ENCODE measurements at places on chromosomes 12 and 14.
A peak's percentile ranks its signal among the peaks of the same experiment; 100 is the strongest.

GRCh38 chr12:78086553-78087362, 256.1 kb downstream of the NAV3 start:
- DNase-seq = no peak

GRCh38 chr12:58918469-58918844, 1.8 kb downstream of the LRIG3 start:
- no peak for DNase-seq

DNA sequence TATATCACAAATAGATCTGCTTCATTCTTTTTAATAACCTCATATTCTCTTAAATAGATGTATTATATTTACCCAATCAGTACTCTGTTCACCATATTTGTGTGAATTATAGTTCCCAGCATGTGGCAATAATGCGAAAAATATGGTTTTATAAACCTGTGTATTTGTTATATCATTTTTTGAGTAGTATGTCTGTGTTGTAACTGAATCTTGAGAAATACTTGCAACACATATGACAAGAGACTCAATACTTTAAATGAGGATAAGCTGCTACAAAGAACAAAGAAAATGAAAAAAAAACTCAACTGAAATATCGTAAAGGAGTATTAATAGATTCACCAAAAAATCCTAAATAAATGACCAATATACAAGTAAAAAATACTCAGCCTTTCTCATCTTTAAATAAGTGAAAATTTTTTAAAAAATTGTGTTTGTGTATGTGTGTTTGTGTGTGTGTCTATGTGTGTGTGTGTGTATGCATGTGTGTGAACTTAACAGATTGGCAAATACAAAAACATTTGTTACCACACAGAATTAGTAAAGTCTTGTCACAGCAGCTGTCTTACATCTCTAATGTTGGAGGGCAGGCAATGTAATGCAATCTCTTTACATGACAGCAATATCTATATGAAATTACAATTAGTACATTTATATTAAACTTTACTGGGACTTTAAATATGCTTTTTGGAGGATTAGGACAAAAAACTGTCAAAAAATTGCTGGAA, 441.9 kb upstream of the MGAT4C start:
- no peak for DNase-seq

GRCh38 chr14:46734286-46734685, 82.7 kb upstream of the RPL10L start:
- DNase-seq = no peak

DNA sequence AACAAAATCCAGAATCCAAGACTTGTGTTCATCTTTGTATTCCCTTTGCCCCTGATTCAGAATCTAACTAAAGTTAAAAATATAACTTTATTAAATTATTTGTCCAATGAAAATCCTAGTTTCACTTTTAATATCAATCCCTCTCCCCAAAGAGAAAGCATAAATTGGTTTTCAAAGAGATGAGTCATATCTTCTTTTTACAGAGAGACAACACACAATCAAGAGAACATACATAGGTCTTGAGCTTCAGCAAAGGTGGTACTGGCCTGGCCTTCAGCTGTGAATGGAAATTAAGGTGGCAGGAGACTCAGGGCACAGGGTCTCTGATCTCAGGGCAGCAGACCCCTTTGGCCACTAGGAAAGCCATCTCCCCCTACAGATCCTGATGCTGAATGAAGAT, 4.3 kb upstream of the ASCL1 start:
- no peak for DNase-seq

DNA sequence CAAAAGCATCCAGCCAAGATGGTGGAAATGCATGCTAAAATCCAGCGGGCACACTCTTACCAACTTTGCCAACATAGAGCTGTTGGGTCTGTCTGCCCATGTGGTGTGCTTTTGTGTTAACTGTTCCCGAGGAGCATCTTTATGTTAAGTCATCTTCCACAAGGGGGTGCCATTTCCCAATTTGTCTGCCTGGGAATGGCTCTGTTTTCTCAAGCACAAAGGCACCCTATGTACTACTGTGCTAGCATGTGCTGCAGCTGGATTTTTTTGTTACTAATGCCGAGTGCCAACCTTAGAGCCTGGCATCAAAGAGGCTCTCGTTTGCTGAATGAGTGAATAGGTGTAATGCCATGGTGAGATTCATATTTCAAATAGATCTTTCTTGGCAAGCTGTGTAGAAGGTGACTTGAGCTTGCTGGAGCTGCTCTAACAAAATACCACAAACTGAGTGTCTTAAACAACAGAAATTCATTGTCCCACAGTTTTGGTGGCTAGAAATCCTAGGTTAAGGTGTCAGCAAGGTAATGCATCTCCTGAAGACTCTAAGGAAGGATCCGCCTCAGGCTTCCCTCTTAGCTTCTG, 74.3 kb downstream of the TRHDE start:
- peak; percentile 39 for DNase-seq

DNA sequence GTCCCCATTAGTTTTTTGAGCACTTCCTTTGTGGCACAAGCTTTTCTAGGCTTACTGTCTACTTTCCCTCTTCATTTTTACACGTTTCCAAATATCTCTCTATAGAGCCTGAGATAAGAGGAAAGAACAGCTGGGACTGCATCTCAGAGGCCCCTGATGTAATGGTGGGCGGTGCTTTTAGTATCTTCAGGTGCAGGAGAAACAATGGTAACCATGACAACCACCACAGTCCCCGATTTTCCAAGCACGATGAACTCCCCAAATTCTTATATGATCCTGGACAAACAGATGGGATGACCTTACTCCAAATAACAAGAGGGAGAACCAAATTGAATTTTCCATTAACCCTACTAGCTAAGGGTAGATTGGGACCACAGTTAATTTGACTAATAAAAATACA, 103.3 kb downstream of the AEBP2 start:
- no peak for DNase-seq

DNA sequence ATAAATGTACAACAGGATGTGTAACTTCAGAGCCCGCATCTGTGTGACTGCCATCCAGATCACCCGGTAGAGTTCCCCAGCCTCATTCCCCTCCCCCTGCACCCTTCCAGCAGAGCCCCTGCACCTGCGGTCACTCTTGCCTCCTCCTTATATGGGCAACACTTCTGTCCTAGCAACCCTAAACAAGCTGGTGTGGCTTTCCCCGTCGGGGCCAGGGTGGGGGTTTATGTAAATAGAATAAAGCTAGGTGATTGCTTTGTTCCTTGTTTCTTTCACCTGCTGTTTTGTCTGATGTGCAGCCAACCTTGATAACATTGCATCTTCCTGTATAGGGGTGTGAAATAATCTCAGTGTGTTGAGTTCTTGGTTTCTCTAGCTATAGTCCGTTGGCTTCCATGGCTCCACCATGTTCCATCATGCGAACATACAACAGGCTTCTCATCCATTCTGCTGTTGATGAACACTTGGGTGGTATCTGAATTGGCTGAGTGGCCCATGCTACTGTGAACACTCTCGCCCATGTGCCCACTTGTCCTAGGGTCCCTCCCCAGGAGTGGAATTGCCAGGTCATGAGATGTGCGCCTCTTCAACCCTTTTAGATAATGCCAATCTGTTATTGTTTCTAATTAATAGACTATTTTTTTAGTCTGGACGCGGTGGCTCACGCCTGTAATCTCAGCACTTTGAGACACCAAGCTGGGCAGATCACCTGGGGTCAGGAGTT, 102.2 kb downstream of the KIF26A start:
- DNase-seq = no peak

- DNase-seq = no peak
Observed at GRCh38 chr14:99478128-99478527, 2.5 kb downstream of the SETD3 start.

DNA sequence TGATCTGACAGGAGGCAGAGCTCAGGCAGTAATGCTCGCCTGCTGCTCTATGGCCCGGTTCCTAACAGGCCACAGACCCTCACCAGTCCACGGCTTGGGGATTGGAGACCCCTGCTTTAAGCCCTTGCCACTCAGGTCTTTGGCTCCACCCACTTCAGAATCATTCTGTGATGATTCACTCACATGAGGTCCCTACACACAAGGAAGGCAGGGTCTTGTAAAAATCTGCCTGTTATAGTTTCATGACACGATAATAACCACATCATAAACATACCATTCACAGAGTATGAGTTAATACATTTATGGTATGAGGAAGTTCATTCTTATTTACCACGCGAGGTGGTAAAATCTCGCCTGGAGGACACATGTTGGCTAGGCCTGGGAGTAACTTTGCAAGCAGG, 29.0 kb upstream of the MAX start:
- DNase-seq = peak; percentile 66

DNA sequence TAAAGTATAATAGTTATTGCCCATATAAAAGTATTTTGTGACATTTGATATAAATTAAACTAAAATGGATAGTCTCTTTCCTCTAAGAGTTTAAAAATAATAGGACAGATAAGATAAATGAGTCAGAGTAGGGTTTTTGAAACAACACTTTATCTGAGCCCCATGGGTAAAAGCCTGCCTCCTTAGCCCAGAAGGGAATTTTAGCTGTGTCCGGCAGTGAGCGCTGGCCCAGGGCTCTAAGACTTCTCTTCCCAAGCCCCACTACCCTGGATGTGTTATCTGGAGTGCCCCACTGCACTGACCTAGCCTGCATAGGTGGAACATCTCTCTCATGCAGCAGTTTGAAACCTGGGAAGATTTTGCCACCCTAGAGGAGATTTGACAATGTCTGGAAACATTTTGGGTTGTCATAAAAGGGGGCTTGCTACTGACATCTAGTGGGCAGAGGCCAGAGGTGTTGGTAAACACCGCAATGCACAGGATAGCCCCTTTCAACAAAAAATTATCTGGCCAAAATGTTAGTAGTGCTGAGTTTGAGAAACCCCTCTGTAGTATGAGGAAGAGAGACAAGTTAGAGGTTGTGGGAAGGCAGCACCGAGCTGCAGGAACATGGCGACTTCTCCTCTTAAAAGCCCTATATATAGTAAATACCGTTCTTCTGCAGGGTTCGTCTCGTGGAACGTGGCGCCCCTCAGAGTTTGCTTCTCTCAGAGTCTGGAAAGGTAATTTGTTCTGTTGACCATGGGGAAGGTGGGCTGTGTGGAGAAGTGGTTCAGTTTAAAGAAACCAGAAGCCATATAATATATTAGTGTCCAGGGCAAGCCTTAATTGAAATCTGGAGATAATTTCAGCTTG, 29.3 kb upstream of the ATF1 start:
- DNase-seq = no peak

DNA sequence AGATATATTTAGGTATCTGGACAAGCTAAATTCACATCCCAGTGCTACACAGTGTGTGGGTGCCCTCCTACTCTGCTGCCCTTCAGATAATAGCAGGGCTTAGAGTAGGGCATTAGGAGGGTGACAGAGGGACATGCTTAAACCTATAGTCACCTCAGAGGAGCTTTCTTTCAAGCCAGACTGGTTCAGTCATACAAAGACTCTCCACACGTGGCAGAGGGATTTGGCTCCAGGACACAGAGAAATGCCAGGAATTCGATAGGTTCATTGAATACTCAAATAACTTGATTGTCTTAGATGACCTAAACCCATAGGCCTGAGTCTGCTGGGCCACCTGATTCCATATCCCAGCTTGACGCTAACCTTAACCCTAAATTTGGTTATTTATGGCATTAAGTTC, 163.5 kb downstream of the TPH2 start:
- DNase-seq = no peak

DNA sequence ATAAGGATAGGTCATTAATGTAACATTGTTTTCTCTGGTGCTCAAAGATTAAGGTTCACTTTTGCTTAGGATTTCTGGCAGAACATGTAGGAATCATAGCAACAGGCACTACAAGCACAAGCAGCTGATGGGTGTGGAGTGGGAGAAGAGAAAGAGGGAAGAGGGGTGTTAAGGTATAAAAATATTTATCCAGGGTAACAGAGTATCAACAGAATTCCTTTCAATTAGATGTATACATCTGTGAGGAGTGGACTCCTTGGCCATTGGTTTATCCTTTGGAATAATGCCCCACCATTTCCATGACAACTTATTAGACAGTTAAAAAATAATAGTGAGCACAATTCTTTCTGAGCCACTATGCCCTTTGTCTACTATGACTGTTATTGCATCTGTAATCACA, 388.3 kb upstream of the DDHD1 start:
- no peak for DNase-seq

DNA sequence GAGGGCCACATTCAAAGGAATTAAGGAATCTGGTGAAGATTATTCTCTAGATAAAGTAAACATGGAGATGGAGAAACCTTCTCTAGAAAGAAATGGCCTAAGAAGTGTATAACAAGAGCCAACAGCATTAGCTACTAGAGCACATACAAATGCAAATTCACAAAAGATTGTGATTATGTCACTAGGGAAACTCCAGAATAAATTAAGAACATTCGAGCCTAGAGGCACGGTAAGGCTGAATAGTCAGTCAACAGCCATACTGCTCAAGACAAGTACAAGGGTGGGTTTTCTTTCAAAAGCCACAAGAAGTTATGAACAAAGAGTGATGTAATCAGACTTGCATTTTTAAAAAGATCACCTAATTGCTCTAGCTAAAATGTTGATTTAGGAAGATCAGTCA, 25.4 kb downstream of the PPP4R3A start:
- no peak for DNase-seq

- no peak for DNase-seq
Observed at GRCh38 chr12:106598003-106598402, 15.2 kb downstream of the RFX4 start.

DNA sequence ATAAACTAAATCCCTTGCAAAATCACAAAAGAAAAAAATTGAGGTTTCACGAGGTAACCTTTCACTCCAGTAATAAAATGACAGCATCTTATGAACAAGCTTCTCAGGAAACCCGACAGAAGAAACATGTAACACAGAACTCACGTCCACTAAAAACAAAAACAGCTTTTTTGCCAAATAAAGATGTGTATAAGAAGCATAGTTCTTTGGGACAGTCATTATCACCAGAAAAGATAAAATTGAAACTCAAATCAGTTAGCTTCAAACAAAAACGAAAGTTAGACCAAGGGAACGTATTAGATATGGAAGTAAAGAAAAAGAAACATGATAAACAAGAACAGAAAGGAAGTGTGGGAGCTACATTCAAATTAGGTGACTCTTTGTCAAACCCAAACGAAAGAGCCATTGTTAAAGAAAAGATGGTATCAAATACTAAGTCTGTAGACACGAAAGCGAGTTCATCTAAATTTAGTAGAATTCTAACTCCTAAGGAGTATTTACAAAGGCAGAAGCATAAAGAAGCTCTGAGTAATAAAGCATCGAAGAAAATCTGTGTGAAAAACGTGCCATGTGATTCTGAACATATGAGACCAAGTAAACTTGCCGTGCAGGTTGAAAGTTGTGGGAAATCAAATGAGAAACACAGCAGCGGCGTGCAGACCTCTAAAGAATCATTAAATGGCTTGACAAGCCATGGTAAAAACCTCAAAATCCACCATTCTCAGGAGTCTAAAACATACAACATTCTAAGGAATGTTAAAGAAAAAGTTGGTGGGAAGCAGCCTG, 25.8 kb downstream of the RESF1 start:
- DNase-seq = no peak

- DNase-seq = no peak
Observed at GRCh38 chr14:104676694-104677511, 12.5 kb upstream of the INF2 start.
